ENCODE measurements at places on chromosomes 2 and 18.

- DNase-seq, result no peak
Observed at GRCh38 chr18:35580701-35581539, 620 bp upstream of the GALNT1 start.

DNA sequence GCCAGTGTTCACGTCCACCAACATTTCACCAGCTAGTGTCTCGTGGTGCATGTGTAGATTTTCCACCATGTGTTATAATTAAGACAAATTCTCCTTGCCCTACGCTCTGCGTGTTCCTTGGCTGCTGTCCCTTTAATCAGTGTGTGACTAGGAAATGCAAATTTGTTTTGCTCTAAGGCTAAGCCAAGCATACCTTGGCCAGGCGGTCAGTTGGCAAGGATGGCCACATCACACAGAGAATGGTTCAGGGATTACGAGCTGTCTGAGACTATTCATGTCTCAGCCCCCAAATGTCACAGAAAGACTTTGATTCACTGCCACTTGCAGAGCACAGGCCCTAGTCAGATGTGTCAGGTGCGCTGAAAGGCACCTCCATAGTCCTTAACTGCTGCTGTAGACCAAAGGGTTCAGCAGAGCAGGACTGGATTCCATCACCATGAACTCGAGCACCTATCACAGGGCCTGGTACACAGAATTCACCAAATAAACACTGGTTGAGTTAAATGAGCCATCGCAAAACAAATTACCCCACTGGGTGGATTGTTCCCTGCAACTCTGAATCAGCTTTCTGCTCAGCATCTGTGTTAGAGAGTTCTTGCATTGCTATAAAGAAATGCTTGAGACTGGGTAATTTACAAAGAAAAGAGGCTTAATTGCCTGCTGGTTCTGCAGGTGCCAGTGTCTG is 128.4 kb downstream of the CABLES1 start:
- DNase-seq, result no peak

GRCh38 chr18:59083136-59083818 is 56.4 kb upstream of the SEC11C start:
- no peak for DNase-seq

GRCh38 chr2:43038034-43038695 is 188.2 kb downstream of the ZFP36L2 start:
- no peak for DNase-seq

DNA sequence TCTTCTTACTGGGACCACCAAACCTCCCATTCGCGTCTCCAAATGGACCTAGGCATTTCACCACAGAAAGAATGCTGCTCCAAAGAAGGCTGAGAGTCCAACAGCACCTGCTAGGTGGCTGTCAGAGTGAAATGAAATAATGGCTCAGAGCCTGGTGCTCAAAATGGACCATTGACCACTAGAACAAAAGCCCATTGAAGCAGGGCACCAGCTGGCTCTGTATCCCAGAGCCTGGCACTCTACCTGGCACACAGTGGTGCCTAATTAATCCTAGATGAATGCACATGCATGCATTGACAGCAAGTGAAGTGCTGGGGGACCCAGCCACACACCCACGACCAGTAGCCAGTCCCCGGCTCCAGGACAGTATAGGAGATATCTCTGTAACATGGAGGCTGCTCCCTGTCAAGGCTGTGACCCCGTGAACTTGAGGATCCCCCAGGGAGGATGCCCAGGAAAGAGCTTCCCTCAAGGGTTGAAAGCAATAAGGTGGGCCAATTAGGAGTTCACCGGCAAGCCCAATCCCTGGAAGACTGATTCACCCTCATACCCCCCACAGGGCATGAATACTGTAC is 261.3 kb downstream of the TNS1 start:
- no peak for DNase-seq

GRCh38 chr2:177397481-177398289 is 5.1 kb downstream of the AGPS start:
- no peak for DNase-seq

GRCh38 chr18:79405019-79405780 is 9.5 kb downstream of the NFATC1 start:
- DNase-seq, result no peak

DNA sequence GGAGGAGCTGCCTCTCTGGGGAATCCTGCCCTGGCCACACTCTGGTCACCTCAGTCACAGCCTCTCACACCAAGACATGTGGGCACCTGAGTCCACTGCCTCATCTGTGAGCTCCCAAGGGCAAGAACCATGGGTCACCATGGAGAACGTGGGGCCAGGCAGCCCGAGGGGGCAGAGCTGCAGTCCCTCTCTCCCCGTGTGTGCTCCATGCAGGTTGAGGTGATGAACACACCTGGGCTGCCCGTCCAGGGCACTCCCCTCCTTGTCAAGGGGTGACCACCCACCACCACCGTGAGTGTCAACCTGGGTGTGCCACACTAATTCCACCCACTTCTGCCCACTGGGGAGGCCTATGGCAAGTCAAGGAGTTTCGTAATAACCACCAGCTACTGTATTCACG is 159.6 kb upstream of the RAB6C start:
- no peak for DNase-seq

GRCh38 chr18:34995746-34996145 is 45.5 kb upstream of the MAPRE2 start:
- no peak for DNase-seq

GRCh38 chr2:101329026-101329425 is 20.5 kb upstream of the RNF149 start:
- no peak for DNase-seq

DNA sequence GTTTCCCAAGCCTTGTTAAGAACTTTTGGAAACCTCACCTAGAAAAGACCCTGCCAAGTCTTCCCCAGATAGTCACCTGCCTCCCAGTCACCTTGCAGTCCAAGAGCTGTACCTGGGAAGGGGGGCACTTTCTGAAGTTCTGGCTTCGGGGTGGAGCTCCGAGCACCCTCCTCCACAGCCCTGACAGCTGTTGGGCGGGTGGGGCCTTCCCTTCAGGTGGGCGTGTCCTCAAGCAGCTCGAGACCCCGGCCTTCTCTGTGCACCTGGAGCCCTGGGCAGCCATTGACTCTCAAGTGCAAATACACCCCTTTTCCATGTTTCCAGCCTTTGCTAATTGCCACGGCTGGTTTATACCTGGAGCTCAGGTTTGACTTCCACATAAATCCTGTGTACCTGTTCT is 37.0 kb upstream of the IGFBP5 start:
- DNase-seq, result no peak

- DNase-seq, result no peak
Observed at GRCh38 chr2:241514553-241514952, 6.2 kb upstream of the STK25 start.

- no peak for DNase-seq
Observed at GRCh38 chr18:8752329-8752728, 47.0 kb downstream of the MTCL1 start.

DNA sequence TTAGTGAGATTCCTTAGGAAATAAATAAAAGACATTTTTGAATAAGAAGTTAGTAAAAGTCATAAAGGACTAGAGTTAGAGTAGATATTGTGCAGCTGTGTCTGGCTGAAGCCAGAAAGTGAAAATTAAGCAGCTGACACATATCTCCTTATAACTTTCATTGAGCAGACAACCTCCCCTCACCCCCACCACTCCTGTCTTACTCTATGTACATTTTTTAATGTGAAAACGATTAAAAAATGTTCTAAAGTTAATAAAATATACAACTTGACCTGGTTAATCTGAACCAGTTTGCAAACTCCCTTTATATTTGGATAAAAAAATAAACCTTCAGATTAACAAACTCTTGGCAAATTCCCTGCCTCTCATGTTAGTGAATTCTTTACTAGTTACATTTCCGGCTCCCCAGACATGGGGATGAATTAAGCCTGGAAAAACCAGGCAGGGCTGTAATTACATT is 462.8 kb downstream of the MEIS1 start:
- no peak for DNase-seq

GRCh38 chr2:10220045-10220901 is 82.4 kb upstream of the HPCAL1 start:
- no peak for DNase-seq

- DNase-seq, result no peak
Observed at GRCh38 chr2:8676921-8677645, 4.8 kb upstream of the ID2 start.

GRCh38 chr2:102585847-102586404 is 33.4 kb upstream of the SLC9A2 start:
- no peak for DNase-seq

GRCh38 chr2:165778653-165779451 is 15.2 kb downstream of the GALNT3 start:
- DNase-seq, result no peak

DNA sequence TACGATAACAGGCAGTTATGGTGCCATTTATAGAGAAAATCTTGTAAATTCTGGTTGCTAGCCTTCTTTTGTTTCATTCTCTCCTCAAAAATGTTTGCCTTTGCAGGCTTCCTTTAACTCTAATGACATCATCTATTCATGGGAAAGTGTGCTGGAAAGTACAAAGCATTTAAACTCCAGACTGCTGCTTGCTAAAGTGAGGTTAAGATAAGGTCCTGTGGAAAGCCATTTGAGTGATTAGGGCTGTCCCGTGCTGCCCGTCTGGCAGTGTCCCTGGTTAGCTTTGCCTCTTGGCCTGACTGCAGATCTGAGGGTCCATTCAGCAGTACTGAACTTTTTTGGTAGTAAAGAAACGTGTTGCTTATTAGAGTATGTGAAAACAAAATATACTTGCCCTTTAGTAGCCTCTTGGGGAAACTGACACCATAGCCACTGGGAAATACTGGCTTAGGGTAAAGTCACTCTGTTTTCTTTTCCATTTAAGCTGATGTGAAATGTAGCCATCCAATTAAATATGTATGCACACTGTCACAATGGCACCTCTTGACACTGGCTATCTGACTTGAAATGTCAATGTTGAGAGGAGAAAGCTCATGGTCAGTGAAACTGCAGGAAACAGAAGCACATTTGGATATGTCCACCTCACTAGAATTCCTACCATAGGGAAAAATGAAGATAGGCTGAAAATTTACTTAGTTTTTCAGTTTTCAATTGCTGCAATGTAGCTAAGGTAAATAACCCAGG is 321.5 kb downstream of the SLC8A1 start:
- DNase-seq, result no peak

GRCh38 chr2:236688157-236688556 is 118.5 kb downstream of the ACKR3 start:
- DNase-seq, result no peak

DNA sequence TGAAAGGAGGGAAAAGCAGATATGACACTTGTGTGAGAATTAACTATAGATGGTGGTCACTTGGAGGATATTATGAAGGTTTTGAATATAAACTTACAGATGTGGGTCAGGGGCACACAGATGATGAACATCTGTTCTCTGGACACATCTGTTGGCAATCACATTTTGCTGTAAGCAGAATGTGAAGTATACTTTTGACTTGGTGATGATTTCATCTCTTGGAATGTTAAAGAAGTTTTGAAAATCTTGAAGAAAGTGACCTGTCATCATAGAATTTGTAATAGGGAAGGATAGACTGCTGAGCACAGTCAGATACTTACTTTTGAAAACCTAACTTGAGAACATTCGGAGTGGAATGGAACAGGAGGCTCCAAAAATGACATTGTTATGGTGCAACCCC is 40.2 kb downstream of the PIKFYVE start:
- no peak for DNase-seq
